ENCODE measurements at places on chromosomes 7 and 10.

DNA sequence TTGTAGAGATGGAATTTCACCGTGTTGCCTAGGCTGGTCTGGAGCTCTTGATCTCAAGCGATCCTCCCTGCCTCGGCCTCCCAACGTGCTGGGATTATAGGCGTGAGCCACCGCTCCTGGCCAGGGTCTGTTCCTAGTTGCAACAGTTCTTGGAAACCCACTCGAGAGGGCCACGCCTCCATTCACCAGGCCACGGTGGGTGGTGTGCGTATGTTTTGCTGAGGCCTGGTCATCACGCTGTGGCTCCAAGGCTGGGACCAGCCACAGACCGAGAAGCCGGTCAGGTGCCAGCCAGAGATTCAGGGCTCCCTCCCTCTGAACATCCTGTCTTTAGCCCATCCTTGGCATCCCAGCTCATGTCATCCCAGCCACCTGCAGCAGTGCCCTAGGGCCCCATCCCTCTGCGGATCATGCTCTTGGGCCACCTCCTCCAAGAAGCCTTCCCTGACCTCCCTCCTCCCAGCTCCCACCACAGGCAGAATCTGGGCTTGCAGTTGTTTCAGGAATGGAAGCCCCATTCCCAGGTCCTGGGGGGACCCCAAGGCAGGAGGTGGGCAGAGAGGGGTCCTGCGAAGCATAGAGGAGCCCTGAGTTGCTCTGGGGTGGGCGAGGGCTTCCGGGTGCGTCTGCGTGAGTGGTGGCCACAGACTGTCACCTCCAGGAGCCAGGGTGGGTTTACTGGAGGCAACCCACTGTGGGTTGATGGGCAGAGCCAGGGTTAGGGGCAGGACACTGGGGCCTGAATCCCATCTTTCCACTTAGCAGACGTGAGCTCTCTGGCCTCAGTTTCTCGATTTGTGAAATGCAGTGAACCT, 5.2 kb downstream of the LAT2 start:
- DNase-seq = no peak

DNA sequence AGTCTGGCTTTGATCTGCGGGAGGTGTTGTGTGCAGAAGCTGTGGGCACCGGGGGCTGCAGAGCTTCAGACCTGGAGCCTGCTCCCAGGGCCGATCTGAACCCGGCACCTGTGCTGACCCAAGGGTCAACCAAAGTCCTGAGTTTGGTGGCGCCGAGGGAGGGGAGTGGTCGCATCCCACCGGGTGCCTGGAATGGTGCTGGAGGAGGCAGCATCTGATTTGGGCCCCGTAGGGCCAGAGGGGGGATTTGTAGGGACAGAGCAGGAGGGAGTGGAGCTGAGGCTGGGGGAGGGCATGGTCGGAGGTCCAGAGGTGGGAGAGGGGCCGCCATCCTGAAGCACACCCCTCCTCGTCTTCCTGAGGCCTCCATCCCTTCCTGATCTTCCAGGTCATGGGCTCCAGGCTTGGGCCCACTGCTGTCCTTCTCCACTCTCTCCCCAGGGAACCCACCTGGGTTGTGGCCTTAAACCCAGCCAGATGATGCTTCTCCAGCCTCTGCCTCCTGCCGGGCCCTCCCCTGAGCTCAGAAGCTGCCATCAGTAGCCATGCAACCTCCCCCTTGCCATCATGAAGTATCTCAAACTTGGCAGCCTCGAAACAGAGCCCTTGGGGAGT, 112.9 kb downstream of the LHPP start:
- peak; percentile 3 for DNase-seq

GRCh38 chr10:61076572-61077114, 132.7 kb upstream of the RHOBTB1 start:
- DNase-seq = no peak

DNA sequence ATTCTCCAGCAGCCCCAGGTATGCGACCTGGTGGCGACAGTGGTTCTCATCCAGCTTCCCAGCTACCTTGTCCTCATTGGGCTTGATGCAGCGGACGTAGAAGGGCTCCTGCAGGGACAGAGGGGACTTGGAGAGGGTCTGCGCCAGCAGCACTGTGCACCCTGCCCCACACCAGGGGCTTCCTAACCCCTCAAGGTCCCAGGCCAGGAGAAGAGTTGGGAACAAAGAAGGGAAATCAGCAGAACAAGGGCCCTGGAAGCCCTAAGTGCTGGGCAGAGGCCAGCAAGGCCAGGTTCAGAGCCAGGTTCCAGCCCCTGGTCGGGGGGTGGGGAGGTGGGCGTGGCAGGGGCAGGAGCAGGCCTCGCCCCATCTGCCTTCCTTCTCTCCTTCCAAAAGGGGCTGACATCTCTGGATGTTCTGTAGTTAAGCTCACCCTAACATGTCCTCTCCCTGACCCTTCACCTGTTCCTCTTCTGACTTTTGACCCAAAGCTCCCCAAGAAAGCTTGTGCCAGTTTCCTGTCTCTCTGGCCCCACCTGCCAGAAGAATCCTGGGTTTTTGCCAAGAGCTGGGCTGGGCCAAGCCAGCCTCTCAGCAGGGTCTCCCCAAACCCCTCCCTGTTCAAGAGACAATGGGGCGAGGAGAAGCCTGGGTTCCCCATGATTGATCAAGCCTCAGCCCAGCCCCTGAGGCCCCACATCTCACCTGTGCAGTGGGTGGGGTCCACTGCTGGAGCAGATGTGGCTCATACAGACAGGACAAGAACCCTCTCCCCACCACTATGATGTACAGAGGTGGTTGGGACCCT, 11.9 kb downstream of the MYO1G start:
- DNase-seq = no peak

DNA sequence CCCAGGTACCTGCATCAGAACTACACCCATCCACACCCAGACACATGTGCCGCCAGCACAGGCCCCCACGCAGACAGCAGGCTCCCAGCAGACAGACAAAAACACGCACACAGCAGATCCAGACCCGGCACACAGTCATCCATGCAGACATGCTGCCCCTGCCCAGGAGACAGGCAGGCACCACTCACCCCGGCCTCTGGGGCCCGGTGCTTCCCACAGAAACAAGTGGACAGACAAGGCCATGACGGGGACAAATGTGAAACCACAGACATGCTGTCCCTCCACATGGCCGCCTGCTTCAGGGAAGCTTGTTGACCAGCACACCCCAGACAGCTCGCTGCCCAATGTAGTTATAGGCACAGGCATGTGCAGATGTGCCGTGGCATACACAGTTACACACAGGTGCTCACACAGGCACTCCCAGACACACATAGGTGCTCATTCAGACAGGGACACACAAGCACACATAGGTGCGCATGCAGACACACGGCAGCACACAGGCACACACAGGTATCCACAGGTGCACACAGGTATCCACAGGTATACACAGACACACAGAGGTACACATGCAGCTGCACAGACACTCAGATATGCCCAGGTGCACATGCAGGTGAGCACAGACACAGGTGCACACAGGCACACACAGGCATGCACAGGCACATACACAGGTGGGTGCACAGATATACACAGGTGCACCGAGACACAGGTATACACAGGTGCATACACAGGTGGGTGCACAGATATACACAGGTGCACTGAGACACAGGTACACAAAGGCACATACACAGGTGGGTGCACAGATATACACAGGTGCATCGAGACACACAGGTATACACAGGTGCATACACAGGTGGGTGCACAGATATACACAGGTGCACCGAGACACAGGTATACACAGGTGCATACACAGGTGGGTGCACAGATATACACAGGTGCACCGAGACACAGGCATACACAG, 10.5 kb upstream of the SCART1 start:
- DNase-seq = no peak

- no peak for DNase-seq
These were observed 101.7 kb downstream of the HOXA1 start for GRCh38 chr7:26993816-26994810.

DNA sequence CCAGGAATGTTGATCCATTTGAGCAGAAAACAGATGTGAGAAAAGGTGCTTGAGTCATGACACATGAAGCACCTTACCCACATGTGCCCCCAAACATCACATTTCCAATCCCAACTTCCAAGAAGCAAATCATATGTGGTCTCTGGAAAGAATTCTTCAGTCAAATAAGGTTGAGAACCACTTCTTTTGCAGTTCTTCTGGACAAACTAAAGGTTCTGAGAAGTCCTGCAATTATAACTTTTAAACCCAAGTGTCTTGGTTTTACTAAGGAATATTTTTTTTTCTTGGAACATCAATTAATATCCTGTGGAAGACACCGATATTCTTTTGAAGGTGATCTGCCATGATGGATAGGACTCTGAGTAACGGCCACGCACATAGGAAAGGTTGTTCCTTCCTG, 151.3 kb downstream of the MYOF start:
- DNase-seq = no peak

DNA sequence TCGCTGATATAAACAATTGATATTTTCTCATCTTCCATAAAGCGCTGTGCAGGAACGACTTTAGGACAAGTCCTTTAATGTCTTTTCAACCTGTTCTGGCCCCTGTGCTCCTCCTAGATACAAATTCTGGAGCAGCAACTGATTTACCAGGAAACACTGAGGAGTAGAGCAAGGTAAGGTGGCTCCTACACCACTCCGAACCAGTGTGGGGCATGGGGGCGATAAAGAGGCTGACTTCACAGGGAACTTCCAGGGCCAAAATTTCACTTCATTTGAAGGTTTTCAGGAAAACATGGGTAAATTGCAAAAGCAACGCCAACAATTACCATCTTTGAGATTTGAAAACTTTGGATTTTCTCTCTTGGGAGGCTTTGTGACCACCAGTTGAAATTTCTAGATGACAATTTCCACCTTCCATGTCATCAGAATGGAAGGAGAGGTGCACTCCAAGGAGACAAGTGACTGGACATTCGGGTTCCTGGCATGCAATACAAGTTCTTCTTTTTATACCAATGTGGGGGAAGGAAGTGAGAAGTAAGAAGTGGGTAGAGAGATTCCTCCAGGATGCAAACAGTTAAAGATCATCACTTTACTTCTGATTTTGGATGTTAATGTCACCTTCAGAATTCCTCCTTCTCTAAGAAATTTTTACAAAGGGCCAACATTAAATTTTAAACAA, 118.5 kb downstream of the FAM107B start:
- DNase-seq = no peak
